Endothelial cell (in vitro differentiated cells): ENCODE measurements at places on chromosomes 5 and 9. TPM values are rescaled to one million over a fixed set of nuclear protein-coding genes. Genes with fewer than 3 reads are reported as not detected.
A peak's percentile ranks its signal among the peaks of the same experiment; 100 is the strongest.

- DNase-seq: no peak
- peaks cover 14% of the 10 kb centered on the region for H3K4me1 ChIP-seq
- peaks cover 2% of the 10 kb centered on the region for H3K27me3 ChIP-seq
- no peak overlapping the region for H3K27ac ChIP-seq
- no peak overlapping the region for H3K4me3 ChIP-seq
These were observed 45.7 kb downstream of the CDK5RAP2 start for GRCh38 chr9:120534266-120534665.

GRCh38 chr9:2691212-2691611 is 26.1 kb upstream of the KCNV2 start:
- H3K27me3 ChIP-seq: no peaks in the 10 kb centered on the region
- H3K36me3 ChIP-seq: no peaks in the 10 kb centered on the region
- H3K4me3 ChIP-seq: no peak overlapping the region

DNA sequence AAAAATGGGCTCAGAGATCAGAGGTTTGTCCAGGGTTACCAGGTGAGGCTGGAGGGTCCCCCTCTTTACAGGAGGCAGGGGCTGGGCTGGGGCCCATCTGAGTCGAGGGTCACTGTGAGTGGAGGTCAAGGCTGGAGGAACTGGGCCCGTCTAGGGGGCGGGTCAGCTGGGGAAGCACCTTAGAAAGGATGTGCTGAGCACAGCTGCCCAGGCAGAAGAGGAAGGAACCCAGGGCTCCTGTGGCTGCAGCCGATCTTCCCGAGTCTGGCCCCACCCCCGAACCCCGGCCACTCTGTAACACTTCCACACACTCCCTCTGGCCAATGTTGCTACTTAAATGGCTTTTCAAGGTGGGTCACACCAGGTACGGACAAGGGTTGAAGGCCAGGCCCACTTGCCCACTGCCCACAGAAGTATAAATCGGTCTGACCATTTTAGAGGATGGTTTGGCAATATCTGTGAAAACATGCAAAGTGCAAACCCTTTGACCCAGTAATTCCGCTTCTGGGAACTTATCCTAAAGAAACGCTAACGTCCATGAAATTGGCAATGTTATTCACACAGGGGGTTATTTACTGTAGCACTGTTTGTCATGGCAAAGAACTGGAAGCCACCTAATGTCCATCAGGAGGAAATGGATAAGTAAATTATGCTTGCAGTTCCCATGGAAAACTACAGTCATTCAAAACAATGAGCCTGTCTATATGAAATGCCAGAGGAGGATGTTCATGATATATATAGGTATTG is 30.5 kb upstream of the EEIG1 start:
- peaks cover 3% of the 10 kb centered on the region for H3K36me3 ChIP-seq
- peak overlapping the region; percentile 57 for H3K27ac ChIP-seq
- H3K4me1 ChIP-seq: peaks cover 29% of the 10 kb centered on the region
- DNase-seq: no peak

SLC4A9 gene
- total RNA-seq: 0.23 TPM
